ENCODE measurements at places on chromosomes 3 and 15. TPM values are rescaled to one million over a fixed set of nuclear protein-coding genes. Genes with fewer than 3 reads are reported as not detected.

The A4GNT gene
- not detected for total RNA-seq

The TF gene
- total RNA-seq: 3.9 TPM

The HYKK gene
- total RNA-seq: 1.3 TPM

The KIF15 gene
- 6.0 TPM for total RNA-seq

The GABRB3 gene
- 4.4 TPM for total RNA-seq

The TMEM158 gene
- 7.3 TPM for total RNA-seq

The STARD5 gene
- total RNA-seq: 7.3 TPM

DNA sequence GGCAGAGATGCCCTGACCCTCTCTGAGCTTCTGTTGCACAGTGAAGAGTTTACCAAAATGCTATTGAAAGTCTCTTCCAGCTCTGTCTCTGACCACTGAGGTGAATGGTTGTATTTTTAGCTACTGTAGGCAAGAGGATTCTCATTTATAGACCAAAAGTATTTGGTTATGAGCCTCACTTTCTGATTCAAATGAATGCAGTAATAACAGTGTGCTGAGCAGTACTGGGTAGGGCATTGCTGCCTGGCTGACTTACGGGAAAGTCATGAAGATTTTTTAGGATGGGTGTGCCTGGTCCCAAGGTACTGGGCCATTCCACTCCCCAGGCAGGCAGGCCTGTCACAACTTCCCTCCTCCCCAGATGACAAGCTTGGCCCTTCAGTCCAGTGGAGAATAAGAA, 15.5 kb downstream of the PLA1A start:
- H3K4me1 ChIP-seq: no peaks in the 10 kb centered on the region
- H3K4me3 ChIP-seq: no peak overlapping the region
- H3K27me3 ChIP-seq: peaks cover 1% of the 10 kb centered on the region
- no peak overlapping the region for H3K27ac ChIP-seq

GRCh38 chr3:187367561-187368103, 553 bp upstream of the RTP4 start:
- H3K4me3 ChIP-seq: no peak overlapping the region
- peaks cover 7% of the 10 kb centered on the region for H3K4me1 ChIP-seq
- H3K27me3 ChIP-seq: no peaks in the 10 kb centered on the region
- peaks cover 4% of the 10 kb centered on the region for H3K36me3 ChIP-seq

GRCh38 chr3:66478960-66479359, 21.9 kb downstream of the LRIG1 start:
- no peak overlapping the region for H3K4me3 ChIP-seq
- H3K27ac ChIP-seq: no peak overlapping the region
- H3K27me3 ChIP-seq: no peaks in the 10 kb centered on the region
- H3K36me3 ChIP-seq: peaks cover 3% of the 10 kb centered on the region

DNA sequence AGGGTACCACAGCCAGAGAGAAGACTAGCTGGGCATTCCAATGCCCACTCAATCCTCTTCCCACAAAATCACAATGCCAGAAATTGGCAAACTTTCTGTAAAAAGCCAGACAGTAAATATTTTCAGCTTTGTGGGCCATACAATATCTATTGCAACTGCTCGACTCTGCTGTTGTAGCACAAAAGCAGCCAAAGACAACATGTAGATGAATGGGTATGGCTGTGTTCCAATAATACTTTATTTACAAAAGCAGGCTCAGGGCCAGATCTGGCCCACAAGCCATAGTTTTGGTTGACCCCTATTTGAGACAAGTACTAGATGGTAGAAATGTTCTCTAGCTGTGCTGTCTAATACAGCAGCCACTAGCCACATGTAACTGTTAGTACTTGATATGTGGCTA, 330.9 kb downstream of the ERC2 start:
- no peak overlapping the region for H3K4me3 ChIP-seq
- DNase-seq: no peak
- H3K4me1 ChIP-seq: no peaks in the 10 kb centered on the region
- no peaks in the 10 kb centered on the region for H3K36me3 ChIP-seq
- no peak overlapping the region for H3K27ac ChIP-seq

GRCh38 chr3:34008836-34009809, 210.7 kb downstream of the PDCD6IP start:
- H3K4me3 ChIP-seq: no peak overlapping the region
- no peaks in the 10 kb centered on the region for H3K4me1 ChIP-seq
- no peak overlapping the region for H3K27ac ChIP-seq

DNA sequence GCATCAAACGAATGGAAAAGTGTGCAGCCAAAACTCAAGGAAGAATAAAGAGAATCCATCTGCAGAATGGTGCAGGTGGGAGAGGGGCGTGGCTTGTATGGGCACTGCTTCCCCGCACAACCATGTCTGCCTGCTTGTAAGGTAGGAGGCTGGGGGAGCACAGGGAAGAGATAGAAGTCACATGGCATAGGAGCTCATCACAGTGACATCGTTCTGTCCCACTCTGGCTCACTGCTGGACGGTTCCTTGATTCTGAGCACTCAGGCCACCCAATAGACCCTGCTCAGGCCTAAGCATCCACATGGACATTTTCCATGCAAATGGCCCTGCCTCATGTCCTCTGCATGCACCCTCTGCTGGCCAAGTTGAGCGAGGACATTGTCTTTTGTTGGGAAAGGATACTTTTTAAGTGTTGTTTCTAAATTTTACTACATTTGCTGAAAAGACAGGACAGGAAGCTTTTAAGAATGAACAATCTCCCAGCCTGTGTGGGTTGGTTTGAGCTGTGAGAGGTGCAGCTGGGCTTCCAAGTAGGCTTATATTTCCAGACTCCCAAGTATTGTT, 3.1 kb downstream of the MYLK start:
- H3K4me1 ChIP-seq: peaks cover 14% of the 10 kb centered on the region
- H3K36me3 ChIP-seq: no peaks in the 10 kb centered on the region
- no peak overlapping the region for H3K4me3 ChIP-seq

DNA sequence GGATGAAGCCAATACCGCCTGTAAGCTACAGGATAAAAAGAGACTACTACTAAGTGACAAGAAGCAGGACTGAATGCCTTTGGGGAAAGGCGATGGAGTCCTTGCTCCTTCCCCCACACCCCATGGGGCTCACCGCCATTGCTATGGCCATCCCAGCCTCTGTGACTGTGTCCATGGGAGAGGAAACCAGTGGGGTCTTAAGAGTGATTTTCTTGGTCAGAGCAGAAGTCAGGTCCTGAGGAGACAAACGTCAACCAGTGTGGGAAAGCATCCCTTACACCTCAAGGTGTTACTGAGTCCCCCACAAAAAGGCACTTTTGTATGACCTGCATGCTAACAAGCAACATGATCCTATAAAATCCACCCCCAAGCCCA, 913 bp downstream of the IMPDH2 start:
- peaks cover 6% of the 10 kb centered on the region for H3K4me1 ChIP-seq

DNA sequence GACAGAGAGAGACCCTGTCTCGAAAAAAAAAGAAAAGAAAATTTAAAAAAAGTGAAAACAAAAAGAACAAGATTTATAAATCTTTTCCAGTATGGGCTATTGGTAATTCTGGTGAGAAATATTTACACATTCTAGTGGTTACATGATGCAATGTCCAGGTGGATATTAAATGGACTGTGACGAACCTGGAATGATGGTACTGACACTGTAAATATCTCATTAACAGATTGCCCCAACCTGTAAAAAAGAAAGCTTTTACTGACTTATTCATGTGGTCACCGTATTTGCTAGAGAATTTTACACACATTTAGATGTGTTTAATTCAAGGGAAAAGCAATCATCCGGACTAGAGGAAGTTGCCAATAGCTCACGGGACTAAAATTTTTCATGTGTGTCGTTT, 162.1 kb upstream of the LRIG1 start:
- H3K4me3 ChIP-seq: no peak overlapping the region
- H3K27ac ChIP-seq: no peak overlapping the region
- no peaks in the 10 kb centered on the region for H3K27me3 ChIP-seq
- H3K4me1 ChIP-seq: no peaks in the 10 kb centered on the region
- no peaks in the 10 kb centered on the region for H3K36me3 ChIP-seq

DNA sequence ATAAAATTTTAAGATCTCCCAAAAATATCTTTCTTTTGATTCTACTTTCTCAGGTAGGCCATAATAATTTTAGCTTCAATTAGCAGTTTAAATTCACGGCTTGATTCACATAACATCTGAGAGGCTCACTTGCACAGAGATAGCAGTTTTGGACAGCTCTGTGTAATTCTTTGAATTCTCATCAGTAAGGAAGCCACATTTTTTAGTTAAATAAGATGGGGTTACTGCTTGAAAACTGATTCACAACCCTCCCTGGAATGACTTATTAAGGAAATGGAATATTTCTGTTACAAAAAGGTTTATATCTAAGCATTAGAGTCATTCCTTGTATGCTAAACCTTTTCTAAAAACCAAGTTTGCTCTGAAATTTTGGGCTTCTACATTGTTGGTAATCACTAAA, 212.7 kb downstream of the ALCAM start:
- no peaks in the 10 kb centered on the region for H3K27me3 ChIP-seq
- no peak overlapping the region for H3K4me3 ChIP-seq
- no peak for DNase-seq

- no peak overlapping the region for H3K27ac ChIP-seq
- no peak for DNase-seq
- peaks cover 2% of the 10 kb centered on the region for H3K4me1 ChIP-seq
- H3K4me3 ChIP-seq: no peak overlapping the region
Measured at GRCh38 chr15:42665827-42666226, 71.1 kb downstream of the CDAN1 start.

DNA sequence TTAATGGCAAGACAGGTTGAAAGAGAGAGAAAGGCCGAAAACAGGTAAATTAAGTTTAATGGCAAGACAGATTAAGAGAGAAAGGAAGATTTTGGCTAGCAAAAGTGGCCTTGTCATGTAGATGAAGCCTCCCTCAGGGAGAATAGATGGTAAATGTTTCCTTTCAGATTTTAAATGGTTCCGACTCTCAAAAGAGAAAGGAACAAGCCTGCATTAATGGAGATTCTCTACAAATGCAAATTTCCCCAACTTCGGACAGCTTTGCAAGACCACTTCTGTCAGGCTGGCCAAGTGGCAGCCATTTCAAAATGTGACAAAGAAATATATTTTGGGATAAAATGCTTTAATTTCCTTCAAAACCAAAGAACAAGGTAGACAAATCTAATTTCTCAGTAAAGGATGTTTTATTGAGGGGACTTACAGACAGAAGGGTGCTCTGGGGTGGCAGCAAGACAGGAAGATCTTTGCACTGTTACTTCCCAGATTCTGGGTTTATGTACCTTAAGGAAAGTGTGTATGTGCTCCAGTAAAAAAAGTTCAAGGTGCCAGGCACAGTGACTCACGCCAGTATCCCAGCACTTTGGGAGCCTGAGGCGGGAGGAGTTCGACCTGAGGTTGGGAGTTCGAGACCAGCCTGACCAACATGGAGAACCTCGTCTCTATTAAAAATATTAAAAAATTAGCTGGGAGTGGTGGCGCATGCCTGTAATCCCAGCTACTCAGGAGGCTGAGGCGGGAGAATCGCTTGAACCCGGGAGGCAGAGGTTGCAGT, 626.3 kb upstream of the NAALADL2 start:
- no peaks in the 10 kb centered on the region for H3K27me3 ChIP-seq
- DNase-seq: no peak
- no peak overlapping the region for H3K4me3 ChIP-seq
- H3K4me1 ChIP-seq: no peaks in the 10 kb centered on the region
- H3K36me3 ChIP-seq: no peaks in the 10 kb centered on the region
- H3K27ac ChIP-seq: no peak overlapping the region

DNA sequence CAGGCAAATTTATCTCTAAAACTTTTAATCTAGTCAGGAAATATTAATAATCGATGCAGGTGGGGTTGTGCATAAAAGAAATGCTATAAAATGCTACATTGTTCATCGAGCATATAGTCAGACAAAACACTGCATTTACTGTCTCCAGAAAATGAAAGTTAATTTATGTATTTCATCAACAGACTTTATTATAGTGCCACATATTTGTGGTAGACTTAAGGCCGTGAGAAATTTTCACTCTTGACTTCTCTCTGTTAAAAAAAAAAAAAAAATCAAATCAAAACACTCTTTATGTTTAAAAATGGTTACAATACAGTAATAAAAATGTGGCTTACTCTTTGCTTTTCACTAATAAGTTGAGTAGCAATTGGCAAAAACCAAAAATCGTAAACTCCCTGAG, 67.4 kb downstream of the RBMS3 start:
- no peak overlapping the region for H3K27ac ChIP-seq
- H3K4me1 ChIP-seq: peaks cover 5% of the 10 kb centered on the region
- DNase-seq: no peak
- H3K4me3 ChIP-seq: no peak overlapping the region

- H3K36me3 ChIP-seq: peaks cover 2% of the 10 kb centered on the region
- no peak overlapping the region for H3K4me3 ChIP-seq
- H3K27me3 ChIP-seq: peaks cover 5% of the 10 kb centered on the region
Measured at GRCh38 chr3:158743664-158744566, 11.7 kb upstream of the RARRES1 start.

GRCh38 chr3:50316657-50317242, 5.8 kb downstream of the HYAL2 start:
- peaks cover 22% of the 10 kb centered on the region for H3K27me3 ChIP-seq
- no peak overlapping the region for H3K27ac ChIP-seq
- H3K4me1 ChIP-seq: peaks cover 41% of the 10 kb centered on the region
- DNase-seq: no peak
- peaks cover 44% of the 10 kb centered on the region for H3K36me3 ChIP-seq

Measured in endothelial cell (in vitro differentiated cells).